ENCODE measurements at places on chromosomes 1 and 21. TPM values are rescaled to one million over a fixed set of nuclear protein-coding genes. Genes with fewer than 3 reads are reported as not detected.

GRCh38 chr1:239212811-239213220 is 173.6 kb upstream of the CHRM3 start:
- DNase-seq: no peak

- no peak for DNase-seq
Observed at GRCh38 chr1:5235355-5235899, 581.0 kb downstream of the AJAP1 start.

- DNase-seq: no peak
Observed at GRCh38 chr1:201882665-201883132, 6.0 kb upstream of the SHISA4 start.

GRCh38 chr21:31927689-31928353 is 55.0 kb downstream of the HUNK start:
- DNase-seq: no peak

DNA sequence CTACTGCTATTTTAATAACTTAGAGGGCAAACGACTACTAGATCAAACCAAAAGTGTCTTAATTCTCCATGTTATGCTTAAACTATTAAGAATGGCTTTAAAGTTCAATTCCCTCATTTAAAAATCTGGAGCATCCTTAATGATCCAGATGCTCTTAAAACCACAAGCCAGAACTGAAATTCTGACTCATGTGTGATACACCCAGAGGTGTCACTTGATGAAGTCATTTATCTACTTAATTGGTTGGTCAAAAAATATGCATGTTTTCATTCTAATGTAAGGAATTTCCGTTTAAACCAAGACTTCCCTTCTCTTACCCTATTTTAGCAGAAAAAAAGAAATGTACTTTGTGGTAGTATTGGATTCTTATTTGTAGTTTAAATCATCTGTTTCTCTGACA is 1261.2 kb upstream of the B3GALT2 start:
- no peak for DNase-seq

DNA sequence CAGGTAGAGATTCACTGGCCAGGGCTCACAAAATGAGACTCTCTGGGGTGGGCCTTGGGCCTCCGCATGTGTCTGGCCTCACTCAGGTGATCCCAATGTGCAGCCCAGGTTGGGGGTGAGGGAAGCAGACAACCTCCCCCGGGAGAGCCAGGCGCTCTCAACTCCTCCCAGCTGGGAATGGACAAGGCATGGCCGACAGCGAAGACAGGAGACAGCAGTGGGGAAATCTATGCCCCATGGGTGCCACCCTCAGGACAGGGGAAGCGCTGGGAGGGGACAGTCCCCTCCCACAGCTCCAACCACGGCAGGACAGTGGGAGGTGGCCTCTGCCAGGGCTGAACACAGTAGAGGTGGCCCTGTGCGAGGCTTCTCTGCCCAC is 47.7 kb downstream of the PRDM15 start:
- DNase-seq: no peak

GRCh38 chr1:155990005-155990739 is 11.8 kb upstream of the ARHGEF2 start:
- no peak for DNase-seq

DNA sequence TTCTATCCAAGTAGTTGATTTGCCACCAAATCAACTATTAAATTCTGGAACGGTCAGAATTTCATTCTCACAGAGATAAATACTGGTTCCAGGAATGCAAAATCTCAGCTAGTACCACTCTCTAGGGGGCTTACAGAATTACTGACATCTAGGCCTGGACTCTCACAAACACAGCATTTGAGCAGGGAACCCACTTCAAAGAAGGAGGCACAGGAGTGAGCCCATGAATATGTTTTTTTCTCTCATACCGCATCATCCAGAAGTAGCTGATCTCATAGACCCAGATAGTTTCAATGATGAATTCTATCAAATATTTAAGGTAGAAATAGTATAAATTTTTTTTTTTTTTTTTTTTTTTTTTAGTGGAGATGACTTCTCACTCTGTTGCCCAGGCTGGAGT is 32.1 kb downstream of the S1PR1 start:
- no peak for DNase-seq

DNA sequence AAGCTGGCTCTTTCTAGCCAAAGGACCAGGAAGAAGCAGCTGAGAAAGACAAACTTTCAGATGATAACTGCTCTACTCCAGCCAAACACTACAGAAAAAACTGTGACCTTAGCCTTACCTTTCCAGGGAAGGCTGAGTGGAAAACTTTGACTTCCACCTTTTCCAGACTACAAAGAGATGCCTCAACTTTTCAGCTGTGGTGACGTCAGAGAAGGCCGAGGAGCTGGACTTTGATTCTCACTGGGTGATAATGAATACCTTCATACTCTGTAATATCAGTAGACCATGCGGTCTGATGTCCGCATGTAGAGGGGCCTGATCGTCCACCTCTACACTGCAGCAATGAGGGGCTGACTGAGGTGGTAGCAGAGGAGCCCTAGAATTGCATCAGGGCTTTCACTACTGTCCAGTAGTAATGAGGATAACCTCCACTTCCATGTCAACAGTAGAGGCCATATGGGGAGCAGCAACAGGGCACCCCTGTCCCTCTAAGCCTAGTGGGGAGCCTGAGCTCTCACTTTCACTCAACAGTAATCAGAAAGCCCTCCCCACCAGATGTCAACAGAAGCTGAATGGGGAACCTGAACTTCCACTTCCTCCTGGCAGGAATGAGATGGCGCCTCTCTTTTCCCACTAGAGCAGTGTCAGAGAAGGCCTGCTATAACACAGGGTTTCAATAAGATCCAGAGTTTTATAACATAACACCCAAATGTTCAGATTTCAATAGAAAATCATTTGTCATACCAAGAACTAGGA is 28.4 kb upstream of the PADI1 start:
- DNase-seq: no peak

- no peak for DNase-seq
Observed at GRCh38 chr1:60113028-60113427, 39.5 kb upstream of the C1orf87 start.

DNA sequence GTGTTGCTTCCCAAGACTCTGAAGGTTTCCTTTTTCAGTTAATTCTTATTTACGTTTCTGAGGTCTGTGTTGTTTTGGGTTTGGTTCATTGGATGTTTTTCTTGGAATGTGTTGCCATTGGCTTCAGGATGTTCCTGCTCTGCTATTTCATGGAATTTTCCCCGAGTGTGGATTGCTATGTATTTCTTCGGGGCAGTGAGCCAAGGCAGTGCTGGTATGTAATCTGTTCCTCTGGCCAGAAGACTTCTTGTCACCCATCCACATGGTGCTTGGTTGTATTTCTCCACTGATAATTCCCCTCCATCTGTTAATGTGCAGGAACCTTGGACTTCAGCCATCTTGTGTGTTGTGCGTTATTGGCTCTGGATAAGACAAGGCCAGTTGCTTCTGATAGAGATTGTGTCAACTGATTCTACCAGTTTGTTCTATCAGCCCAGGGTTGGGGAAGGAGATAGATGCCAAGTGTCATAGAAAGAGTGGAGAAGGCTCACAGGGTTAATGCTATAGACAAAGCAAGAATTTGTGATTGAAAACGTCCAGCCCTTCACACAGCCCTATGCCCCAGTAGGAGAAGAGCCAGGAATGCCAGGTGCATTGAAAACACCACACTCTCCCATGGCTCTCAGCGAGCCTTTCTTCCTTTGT is 505.2 kb downstream of the PLPP3 start:
- DNase-seq: peak; percentile 87

GRCh38 chr21:16211339-16212303 is 481.8 kb downstream of the USP25 start:
- DNase-seq: no peak

DNA sequence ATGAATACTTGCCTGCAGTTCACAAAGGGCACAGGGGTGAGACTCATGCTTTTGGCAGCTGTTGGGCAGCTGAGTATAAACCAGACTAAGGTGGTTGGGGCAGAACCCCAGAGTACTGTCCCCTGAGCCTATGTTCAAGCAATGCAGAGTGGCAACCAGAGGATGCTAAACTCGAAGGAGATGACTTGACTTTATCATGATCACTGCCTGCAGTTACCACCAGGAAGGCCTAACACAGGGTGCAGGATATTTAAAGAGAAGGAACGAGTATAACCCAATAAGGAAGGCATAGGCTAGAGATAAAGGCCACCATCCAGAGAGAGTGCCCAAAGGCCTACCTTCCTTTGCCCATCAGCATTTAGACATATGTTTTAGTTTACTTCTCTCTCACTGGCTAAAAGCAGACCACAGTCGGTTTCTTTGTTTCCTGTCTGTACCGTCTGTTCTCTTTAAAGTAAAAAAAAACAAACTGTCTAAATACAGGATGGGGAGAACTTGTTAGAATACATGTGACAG is 83.3 kb downstream of the MPZL1 start:
- DNase-seq: no peak

DNA sequence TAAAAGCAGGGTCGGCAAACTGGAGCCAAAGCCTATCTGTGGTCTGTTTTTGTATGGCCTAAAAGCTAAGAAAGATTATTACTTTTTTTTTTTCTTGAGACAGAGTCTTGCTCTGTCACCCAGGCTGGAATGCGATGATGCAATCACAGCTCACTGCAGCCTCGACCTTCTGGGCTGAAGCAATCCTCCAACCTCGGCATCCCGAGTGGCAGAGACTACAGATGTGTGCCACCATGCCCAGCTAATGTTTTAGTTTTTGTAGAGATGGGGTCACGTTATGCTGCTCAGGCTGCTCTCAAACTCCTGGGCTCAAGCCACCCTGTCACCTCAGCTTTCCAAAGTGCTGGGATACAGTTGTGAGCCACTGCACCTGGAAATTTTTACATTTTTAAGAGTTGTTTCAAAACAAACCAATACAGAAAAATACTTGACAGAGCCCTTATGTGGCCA is 6.5 kb upstream of the GLRX2 start:
- DNase-seq: peak; percentile 89

GFI1 gene
- polyA plus RNA-seq: 3.6 TPM

PSRC1 gene
- 3.0 TPM for polyA plus RNA-seq

SFT2D2 gene
- polyA plus RNA-seq: 14.8 TPM

CRABP2 gene
- polyA plus RNA-seq: not detected

RAB25 gene
- polyA plus RNA-seq: 201 TPM

CHD5 gene
- not detected for polyA plus RNA-seq

APOBEC4 gene
- not detected for polyA plus RNA-seq
